ENCODE measurements at places on chromosomes 12 and 14.

DNA sequence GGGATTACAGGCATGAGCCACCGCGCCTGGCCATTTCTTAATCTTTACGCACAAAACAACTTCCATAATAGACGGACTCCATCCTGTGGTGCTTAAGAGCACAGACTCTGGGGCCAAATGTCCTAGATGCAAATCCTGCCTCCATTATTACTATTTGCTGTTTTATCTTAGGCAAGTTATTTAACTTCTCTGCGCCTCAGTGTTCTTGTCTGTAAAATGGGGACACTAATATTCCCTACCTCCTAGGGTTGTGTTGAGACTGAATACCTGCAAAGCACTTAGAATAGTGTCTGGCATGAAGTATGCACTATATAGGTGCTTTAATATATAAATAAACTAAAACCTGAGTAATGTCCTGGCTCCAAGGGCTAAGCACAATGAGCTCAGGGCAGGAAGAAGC, 76.4 kb downstream of the CLIP1 start:
- DNase-seq: no peak

- no peak for DNase-seq
Measured at GRCh38 chr12:81588235-81589008, 170.7 kb downstream of the PPFIA2 start.

DNA sequence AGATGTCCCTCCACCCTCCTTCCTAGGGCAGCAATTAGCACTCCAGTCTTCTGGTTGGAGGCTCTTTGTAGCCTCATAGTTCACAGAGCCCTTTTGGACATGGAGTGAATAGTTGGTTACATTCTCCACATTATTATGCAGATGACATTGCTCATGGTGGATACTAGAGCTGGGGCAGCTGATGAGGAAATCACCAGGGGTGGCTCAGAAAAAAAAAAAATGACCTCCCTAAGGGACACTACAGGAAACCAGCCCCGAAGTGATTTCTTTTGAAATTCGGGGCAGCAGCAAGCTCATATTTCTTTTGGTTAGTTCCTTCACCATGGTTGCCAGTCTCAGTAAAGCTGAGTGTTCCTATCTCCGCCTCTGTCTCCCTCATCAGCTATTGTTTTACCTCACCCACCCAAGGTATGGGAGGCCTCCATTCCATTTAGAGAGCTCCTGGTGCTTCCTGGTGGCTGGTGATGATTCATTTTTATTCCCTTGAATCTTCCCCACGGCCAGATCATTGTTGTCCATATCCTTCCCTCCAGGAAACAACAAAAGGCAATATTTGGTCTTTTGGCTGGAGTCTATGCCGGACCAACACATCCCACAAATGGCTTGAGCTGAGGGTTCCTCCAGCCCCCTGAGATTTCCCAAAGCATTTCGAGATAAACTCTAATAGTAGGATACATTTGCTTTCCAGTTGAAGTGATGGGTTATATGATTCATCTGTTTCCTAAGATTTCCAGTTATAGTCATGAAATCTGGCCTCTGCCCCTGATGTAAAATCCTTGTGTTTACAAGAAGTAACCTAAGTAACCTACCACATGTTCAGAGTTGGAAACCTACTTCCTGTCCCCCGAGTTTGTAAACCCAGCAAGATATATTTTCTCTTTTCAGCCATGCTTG, 56.2 kb upstream of the NID2 start:
- no peak for DNase-seq

GRCh38 chr12:104632724-104633201, 176.0 kb downstream of the CHST11 start:
- DNase-seq: no peak

DNA sequence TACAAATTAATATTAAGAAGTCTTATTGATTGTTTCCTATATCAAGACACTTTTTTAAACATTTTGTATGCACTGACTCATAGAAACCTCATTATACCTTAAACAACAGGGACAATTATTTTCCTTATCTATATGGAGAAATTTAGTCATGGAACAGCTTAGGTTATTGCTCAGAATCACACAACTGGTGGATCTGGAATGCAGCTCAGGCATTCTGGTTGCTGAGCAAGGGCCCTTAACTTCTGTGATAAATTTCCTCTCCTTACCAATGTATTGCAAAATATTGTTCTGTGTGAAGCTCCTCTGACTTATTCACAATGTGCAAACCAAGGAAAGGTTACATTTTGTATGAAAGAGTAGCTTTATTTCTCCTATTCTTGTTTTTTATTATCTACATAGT, 817.8 kb downstream of the LRFN5 start:
- no peak for DNase-seq

DNA sequence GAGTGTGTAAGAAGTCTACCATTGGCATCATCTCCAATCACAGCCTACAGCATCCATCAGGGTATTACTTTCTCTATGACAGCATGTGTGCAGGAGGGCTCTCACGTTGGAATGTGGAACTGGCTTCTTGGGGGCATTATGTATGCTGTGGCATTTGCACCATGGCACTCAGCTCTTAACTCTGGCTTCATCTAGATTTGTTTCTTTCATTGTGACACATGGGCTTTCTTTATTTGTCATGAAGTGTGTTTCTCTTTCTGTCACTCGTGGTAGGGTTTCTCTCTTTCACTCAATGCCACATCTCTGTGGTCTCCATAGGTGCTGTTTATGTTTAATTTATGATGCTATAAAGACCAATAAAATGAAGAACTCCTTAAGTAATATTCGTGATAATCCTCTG, 191.2 kb upstream of the GARIN2 start:
- no peak for DNase-seq

DNA sequence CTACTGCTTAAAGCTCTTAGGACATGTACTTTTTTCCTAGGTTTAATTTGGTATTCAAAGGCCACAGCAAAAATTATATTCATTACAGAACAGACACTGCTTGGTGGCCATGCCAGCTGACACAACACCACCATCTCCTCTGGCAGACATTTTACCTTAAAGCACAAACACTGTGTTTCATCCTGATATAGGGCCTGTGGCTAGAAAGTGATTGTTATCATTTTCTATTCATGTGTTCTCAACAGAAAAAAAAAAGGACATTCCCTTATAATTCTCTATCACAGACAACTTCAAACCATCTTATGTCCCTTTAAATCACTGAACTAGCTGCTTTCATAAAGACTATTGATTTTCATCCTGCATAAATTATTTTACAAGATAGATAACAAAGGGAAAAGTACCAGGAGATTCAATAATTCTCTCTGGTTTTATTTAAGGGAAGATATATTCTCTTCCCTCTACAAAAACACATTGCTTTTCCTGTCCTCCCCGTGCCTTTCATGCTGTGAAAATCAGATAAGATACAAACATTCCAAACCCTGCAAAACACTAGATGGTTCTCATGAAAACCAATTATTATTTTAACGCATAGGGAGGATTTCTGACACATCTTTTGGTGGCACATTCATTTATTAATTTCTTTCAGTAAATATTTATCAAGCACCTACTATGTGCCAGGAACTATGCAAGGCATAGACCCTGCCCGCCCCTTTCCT, 139.3 kb upstream of the TMCC3 start:
- no peak for DNase-seq

- DNase-seq: no peak
Measured at GRCh38 chr12:3132636-3133404, 55.6 kb downstream of the TSPAN9 start.

- no peak for DNase-seq
Measured at GRCh38 chr14:21643407-21643806, 8.7 kb upstream of the OR10G2 start.

GRCh38 chr12:15977999-15978951, 67.1 kb downstream of the DERA start:
- no peak for DNase-seq

DNA sequence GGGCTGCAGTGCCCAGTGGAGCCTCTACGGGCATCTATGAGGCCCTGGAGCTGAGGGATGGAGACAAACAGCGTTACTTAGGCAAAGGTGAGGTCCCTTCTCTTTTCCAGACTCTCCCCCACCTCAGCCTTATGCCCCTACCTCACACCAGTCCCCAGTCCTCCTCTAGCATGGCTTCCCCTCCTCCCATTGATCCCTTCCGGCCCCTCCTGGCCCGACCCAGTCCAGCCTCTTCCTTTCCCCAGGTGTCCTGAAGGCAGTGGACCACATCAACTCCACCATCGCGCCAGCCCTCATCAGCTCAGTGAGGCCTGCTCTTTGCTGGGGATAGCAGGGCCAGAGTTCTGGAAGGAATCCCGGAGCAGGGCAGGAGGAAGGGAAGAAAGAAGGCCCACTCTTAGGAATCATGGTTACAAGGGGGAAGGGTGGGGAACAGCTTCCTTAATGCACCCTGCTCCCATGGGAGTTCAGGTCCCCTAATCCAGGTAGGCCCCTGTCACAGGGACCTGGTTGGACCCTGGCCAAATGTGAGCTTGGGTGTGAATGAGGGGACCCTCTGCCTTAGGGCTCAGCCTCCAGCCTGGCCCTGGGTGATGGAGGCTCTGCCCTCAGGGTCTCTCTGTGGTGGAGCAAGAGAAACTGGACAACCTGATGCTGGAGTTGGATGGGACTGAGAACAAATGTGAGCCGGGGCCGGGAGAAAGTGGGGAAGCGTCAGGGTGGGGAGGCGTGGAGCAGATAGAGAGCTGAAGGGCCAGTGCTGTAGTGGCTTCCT, 2.2 kb downstream of the ENO2 start:
- DNase-seq: no peak

GRCh38 chr12:40162033-40162432, 56.2 kb upstream of the SLC2A13 start:
- DNase-seq: no peak

DNA sequence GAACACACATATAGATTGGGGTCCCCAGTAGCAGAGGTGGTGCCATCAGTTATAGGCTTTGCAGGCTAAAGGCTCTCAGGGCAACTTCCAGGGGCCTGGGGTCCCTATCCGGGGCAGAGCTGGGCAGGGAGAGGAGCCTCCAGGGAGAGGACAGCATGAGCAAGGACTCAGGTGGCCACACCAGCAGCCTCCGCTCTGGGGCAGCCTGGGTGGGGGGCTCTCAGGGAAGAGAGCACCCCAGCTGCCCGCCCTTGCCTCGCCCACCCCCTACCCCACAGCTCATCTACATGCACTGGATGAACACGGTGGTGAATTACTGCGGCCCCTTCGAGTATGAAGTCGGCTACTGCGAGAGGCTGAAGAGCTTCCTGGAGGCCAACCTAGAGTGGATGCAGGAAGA, 14.0 kb downstream of the PLBD2 start:
- no peak for DNase-seq

GRCh38 chr12:27549236-27549800, 25.3 kb downstream of the PPFIBP1 start:
- no peak for DNase-seq

DNA sequence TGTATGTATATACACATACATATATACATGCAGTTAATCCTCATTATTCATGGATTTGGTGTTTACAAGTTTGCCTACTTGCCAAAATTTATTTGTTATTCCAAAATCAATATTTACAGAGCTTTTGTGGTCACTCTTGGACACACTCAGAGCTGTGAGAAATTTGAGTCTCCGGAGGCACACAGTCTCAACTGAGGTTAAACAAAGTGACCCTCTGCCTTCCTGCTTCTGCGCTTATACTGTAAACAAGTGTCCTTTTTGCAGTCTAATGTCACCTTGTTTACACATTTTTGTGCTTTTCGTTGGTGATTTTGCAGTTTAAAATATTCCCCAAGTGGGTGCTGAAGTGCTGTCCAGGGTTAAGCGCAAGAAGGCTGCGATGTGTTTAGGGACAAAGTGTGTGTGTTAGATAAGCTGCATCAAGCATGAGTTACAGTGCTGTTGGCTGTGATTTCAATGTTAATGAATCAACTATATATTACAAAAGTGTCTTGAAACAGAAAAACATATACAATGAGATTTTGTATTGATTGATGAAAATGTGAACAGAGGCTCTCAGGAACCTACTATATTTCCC, 13.1 kb upstream of the LTA4H start:
- DNase-seq: no peak
